ENCODE measurements at places on chromosomes 13 and 19.
A peak's percentile ranks its signal among the peaks of the same experiment; 100 is the strongest.

DNA sequence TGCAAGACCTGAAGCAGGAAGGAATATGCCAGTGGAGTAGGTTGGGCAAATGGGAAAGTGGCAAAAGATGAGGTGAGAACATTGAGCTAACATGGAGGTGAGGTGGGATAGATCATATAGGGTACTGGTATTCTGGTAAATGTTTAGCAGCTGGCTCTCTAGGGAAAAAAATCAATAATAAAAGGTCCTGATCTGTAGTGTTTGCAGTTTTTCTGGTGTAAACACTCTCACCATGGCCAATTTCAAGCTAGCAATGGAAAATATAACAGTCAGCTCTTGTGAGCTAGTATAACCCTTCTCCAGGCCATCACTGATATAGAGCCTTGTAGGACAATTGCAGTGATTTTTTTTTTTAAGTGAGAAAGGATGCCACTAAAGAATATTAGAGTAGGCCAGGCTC, 31.3 kb downstream of the RFC3 start:
- DNase-seq: no peak

DNA sequence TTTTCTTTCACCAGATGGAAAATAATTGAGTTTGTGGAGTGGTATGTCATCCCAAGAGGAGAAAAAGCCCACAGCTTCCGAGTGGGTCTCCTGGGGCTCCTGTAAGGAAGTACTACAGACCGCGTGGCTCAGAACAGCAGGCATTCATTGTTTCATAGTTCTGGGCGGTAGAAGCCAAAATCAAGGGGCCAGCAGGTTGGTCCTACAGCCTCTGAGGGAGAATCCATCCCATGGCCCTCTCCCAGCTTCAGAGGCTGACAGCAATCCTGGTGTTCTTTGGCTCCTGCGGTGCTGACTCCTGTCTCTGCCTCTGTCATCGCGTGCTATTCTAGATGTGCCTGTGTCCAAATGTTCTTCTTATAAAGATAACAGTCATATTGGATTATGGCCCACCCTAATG, 362.6 kb downstream of the FGF14 start:
- DNase-seq: no peak

GRCh38 chr19:41965106-41965505, 6.0 kb upstream of the RABAC1 start:
- no peak for DNase-seq

DNA sequence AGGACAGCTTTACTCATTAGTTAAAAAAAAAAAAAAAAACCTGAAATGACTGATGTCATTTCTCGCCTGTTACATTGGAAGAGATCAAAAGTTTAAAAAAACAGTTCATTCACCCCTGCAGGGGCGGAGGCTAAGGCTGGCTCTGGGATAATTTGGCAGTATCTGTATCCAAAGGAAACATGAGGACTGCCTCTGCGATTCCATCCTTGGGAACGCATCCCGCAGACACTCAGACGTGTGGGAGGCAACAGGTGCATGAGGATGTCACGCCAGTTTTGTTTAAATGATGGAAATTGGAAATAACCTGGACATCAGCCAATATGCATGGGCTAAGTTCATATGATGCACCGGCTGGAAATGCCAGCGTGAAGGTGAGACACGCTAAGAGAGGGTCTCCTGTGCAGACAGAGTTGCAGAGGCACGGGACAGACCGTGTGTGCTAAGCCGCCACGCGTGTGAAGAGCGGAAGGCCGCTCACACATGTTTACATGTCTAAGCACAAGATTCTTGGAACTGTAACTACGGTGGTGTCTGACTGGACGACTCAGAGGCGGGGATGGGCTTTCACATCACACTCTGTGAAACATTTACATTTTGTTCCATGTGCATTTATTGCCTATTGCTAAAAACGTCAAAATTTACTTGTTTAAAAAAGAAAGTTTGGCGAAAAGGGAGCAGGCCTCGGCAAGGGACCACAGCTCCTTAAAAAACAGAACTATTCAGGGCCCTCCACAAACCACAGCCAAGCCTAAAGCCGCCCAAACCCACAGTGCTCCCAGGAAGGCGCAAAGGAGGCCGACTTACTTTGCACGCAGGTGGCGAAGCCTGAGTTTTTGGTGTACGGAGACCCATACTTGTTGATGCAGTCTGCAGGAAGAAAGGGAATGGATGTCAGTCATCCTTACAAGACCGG, 17.9 kb downstream of the GAS6 start:
- no peak for DNase-seq

GRCh38 chr19:12194827-12195731, 32.2 kb downstream of the ZNF136 start:
- DNase-seq: peak; percentile 78

DNA sequence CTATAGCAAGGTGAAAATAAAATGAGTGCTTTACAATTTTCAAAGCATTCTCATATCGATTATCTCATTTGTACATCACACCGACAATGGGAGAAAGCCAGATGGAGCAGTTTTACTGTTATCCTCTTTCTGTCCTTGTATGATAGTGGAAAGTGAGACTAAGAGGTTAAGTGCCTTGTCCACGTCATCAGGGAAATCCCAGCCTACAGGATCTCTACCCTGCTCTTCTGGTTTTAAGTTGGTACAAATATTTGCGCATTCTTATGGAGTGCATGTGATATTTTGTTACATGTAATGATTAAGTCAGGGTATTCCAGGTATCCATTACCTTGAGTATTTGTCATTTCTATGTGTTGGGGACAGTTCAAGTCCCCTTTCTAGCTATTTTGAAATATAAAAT, 12.4 kb upstream of the ENOX1 start:
- no peak for DNase-seq

GRCh38 chr13:42022796-42023493, 25.5 kb upstream of the DGKH start:
- DNase-seq: no peak

- no peak for DNase-seq
Measured at GRCh38 chr13:47858042-47859025, 142.7 kb downstream of the SUCLA2 start.

- no peak for DNase-seq
Measured at GRCh38 chr19:45938733-45939319, 24.2 kb upstream of the NANOS2 start.

DNA sequence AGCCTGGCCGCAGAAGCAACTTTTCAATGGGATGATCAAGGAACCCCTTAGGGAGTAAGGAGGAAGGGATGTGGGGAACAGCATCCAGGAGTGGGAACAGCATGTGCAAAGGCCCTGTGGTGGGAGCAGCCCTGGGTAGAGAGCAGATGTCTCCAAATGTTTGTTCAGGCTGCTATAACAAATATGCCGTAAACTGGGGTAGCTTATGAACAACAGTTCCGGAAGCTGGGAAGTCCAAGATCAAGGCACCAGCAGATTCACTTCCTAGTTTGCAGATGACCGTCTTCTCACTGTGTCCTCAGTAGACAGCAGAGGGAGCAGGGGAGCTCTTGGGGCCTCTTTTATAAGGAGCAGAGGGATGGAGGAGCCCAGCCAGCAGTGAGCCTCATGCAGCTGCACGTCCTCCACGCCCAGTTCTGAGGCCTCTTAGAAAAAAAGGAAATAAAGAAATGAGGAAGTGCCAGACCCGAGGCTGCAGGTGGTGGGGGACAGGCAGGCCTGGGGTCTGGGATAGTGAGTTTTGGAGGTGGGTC, 4.2 kb upstream of the LRRC25 start:
- no peak for DNase-seq

DNA sequence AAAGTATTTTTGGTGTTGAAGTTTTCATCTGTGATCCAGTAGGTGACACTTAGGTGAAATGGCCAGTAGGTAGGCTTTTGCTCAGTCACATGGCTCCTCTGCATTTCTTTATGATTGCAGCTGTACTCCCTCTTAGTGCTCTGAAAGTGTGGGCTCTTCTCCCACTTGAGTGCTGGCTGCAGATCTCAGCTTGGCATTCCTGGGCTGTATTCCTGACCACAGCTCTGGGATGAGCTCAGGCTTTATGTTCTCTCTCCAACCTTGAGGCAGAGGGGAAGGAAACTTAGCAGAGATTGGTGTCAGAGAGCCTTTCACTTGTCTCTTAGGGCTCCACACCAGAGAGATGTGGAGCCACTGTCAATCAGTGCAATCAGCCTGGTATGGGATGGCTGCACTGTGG, 254.3 kb downstream of the NDFIP2 start:
- no peak for DNase-seq

- DNase-seq: no peak
Measured at GRCh38 chr19:40339018-40339728, 9.0 kb downstream of the C19orf47 start.

DNA sequence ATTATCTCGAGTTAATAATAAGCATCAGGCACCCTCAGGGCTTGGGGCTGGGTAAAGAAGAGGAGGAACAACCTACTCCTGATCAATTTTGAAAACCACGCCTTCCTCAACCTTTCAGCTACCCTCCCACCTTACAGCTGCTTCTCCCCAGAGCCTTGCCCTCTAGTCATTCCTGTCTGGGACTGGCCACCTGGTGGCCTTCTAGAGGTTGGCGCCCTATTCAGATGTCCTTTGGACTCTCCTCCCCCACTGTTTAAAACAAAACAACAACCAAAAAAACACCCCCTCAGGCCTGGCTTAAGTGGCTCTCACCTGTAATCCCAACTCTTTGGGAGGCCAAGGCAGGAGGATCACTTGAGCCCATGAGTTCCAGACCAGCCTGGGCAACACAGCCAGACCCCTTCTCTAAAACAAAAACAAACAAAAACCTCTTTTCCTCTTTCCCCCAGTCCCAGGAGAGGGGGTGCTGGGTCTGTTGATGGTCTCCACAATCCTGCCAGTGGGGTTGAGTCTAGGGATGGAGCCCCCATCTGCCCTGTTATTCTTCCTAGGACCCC, 62.3 kb downstream of the CCDC70 start:
- no peak for DNase-seq

GRCh38 chr13:84658491-84659358, 776.5 kb upstream of the SLITRK1 start:
- DNase-seq: no peak

- no peak for DNase-seq
Measured at GRCh38 chr19:4229179-4229931, at the start of gene EBI3. TSS of gene EBI3 (plus strand) at chr19:4229523. CDS start at chr19:4229551, 28 bp downstream.

DNA sequence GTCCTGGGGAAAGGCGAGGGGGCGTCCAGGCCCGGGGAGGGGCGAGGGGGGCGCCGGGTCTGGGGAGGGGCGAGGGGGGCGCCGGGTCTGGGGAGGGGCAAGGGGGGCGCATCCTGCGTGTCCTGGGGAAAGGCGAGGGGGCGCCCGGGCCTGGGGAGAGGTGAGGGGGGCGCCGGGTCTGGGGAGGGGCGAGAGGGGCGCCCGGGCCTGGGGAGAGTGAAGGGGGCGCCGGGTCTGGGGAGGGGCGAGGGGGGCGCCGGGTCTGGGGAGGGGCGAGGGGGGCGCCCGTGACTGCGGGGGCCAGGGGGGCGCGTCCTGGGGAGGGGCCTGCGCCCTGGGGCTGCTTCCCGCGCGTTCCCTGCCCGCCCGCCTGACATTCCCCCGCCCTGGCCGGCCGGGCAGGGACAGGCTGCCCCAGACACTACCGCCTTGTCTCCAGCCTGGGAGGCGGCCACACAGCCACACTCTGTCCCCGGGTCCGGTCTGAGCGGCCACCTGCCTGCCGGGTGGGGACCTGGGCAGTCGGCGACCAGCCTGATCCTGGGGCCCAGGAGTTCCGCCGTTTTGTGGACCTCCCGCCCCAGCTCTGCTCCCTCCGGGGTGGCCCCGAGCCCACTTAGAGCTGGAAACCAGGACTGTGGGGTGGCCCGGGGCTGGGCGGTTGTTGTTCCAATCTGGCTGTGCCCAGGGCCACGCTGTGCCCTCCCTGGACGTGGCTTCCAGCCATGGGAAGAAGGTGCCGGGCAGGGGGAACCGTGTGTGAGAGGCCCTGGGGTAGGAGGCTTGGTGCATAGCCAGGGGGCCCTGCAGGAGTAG, 11.8 kb downstream of the PALM start:
- no peak for DNase-seq

DNA sequence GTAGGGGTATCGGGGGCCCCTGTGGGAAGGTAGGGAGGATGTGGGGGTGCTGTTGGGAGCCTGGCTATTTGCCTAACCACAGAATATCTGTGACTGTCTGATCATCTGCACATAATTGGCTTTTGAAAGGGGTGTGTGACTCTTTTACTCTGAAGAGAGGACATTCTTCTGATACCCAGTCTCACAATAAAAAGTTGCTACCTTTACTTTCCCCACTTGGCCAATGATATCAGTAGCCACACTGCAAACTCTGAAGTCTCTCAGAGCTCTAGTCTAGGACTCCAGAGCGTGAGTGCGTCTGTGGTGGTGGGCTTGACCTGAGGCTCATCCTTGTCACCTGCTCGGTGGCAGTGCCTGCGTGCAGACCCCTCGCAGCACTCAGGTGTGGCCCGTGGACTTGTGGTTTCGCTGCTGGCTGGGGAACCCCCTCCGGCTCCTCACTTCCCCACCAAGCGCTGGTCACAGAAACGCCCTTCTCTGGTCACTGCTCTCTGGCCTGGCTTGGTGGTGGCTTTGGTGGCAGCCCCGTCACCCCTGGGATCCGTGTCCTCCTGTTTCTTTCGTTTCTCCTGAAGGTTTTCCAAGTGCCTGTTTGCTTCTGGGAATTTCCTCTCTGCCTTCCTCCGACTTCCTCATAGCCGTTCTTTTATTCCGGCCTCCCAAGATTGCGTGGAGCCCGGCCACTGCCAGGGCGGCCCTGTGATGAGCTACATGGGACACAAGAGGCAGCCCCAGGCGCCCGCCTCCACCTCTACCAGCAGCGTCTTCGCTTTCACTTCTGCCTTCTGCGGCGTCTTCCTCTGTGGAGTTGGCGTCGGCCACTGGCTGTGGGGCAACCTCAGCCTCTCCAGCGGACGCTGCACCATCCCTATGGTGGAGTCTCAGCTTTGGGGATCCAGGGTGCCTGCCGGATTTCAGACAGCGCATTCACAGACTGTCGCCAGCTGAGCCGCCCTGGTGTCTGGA, 78.0 kb downstream of the ATP11A start:
- DNase-seq: no peak

DNA sequence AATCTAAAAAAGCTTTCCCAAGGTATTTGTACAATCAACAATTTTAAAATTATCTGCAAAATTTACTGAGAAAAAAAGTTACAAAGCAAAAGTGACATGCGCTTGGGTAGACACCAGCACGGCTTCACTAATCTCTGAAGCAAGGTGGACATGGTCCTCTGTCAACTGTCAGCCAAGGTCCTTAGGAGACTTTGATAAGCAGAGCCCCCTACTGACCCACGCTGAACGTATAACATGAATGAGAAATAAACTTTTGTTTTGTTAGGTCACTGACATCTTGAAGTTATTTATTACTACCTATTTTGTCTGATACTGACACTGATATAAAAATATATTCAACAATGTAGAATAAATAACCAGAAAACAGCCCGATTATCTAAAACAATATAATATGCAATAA, 100.7 kb upstream of the OBI1 start:
- no peak for DNase-seq

- no peak for DNase-seq
Measured at GRCh38 chr19:3178973-3179738, 587 bp downstream of the S1PR4 start.

Data from effector CD8-positive, alpha-beta T cell (primary cell).